Liver (tissue), 10 donors: ENCODE measurements at places on chromosomes 3 and 15. TPM values are rescaled to one million over a fixed set of nuclear protein-coding genes. Genes with fewer than 3 reads are reported as not detected.
A peak's percentile ranks its signal among the peaks of the same experiment; 100 is the strongest.

DNA sequence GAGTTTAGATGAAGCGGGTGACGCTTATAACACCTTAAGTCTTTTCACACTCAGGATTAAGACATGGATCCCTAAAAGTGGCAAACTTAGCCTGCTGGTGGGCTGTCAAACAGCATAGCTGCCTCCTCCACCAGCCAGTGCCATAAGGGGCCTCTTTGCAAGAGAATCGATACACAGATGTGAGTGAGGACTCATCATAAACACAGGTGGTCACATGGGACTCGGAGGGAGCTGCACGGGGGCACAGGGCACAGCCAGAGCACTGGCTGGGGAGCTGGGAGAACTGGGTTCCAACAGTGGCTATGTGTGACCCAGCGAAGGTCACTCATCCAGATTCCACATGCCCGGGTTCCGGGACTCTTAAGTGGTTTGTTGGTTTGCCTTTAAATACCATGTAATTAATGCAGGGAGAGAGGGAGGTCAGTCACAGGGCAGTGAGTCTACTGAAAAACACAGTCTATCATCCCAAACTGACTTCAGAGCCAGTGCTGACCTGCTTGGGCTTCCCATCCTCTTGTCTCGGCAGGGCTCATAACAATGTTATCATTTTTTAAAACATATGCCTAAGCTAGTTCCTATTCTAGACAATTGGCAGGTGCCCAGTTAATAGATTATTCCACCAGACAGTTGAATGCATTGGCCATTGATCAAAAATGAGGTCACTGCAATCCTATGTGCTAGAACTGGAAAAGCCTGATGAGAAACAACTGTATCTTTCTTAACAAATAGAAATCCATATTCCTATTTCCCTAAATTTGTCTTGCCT lies 51.8 kb downstream of the SLC12A8 start:
- no peak for DNase-seq
- H3K27ac ChIP-seq, result no peak overlapping the region
- no peak overlapping the region for H3K4me3 ChIP-seq
- no peaks in the 10 kb centered on the region for H3K4me1 ChIP-seq
- H3K27me3 ChIP-seq, result no peaks in the 10 kb centered on the region

DNA sequence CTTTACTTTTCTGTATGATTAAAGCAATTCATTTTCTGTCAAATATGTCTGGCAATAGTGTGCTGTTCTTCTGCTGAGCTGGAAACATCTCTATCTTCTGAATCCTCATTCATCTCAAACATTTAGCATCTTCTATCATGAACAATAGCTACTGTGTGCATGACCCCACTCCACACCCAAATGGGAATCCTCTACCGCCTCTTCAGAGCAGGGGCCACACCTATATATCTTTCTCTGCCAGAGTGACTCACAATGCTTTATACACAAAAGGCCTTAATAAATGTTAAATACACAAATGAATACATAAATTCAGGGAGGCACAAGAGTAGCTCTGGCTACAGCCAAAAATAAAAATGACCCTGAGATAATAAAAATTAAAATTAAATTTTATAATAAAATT lies 8.0 kb downstream of the ALDH1A2 start:
- DNase-seq, result no peak
- no peak overlapping the region for H3K4me3 ChIP-seq
- no peaks in the 10 kb centered on the region for H3K4me1 ChIP-seq
- H3K27ac ChIP-seq, result no peak overlapping the region
- H3K27me3 ChIP-seq, result no peaks in the 10 kb centered on the region

GRCh38 chr3:149990423-149990948 lies 19.8 kb upstream of the PFN2 start:
- no peaks in the 10 kb centered on the region for H3K4me1 ChIP-seq
- no peak overlapping the region for H3K4me3 ChIP-seq
- no peak for DNase-seq
- H3K27me3 ChIP-seq, result no peaks in the 10 kb centered on the region
- H3K27ac ChIP-seq, result no peak overlapping the region

GRCh38 chr15:32918547-32918946 lies 200.7 kb downstream of the GREM1 start:
- peaks cover 6% of the 10 kb centered on the region for H3K27me3 ChIP-seq
- no peak overlapping the region for H3K27ac ChIP-seq
- no peaks in the 10 kb centered on the region for H3K4me1 ChIP-seq
- H3K4me3 ChIP-seq, result no peak overlapping the region

DNA sequence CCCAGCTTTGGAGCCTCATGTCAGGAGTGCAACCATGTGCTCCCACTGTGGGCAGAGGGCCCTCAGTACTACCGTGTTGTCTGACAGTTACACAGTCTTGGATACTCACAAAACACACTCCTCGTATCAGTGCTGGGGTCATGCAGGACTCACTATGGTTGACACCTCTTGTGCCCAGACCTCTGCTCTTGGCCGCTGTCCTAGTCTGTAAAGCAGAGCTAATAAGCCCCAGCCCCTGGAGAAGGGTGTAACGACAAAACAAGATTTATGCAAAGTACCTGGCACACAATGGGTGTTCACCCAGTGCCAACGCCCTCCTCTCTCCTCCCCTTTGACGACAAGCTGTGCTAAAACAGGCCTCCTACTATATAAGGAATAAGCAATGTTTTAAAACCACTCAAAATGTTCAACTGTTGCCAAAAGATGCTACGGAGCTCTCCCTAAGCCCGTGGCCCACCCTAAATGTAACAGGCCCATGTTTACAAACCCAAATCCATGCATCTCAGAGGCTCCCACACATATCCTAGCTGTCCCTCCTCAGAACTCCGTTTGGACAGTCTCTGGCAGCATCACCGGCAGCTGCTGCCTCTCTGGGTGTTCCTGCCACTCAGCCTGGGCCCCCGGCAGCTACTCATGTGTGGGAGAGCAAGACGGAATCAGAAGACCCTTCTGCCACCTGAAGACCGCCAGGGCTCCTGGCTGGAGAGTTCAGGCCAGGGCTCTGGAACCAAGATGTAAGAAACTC lies 65.8 kb downstream of the MRPL46 start:
- no peak for DNase-seq
- H3K27me3 ChIP-seq, result no peaks in the 10 kb centered on the region
- H3K4me3 ChIP-seq, result no peak overlapping the region
- no peaks in the 10 kb centered on the region for H3K36me3 ChIP-seq
- no peak overlapping the region for H3K27ac ChIP-seq
- no peaks in the 10 kb centered on the region for H3K4me1 ChIP-seq

- H3K4me3 ChIP-seq, result no peak overlapping the region
- H3K36me3 ChIP-seq, result no peaks in the 10 kb centered on the region
- peaks cover 3% of the 10 kb centered on the region for H3K4me1 ChIP-seq
Observed at GRCh38 chr3:39753391-39753790, 56.0 kb upstream of the MYRIP start.

- no peak overlapping the region for H3K27ac ChIP-seq
- no peaks in the 10 kb centered on the region for H3K27me3 ChIP-seq
- DNase-seq, result no peak
- peaks cover 15% of the 10 kb centered on the region for H3K4me1 ChIP-seq
- H3K36me3 ChIP-seq, result no peaks in the 10 kb centered on the region
Observed at GRCh38 chr15:76517910-76518309, 181.3 kb downstream of the ISL2 start.

DNA sequence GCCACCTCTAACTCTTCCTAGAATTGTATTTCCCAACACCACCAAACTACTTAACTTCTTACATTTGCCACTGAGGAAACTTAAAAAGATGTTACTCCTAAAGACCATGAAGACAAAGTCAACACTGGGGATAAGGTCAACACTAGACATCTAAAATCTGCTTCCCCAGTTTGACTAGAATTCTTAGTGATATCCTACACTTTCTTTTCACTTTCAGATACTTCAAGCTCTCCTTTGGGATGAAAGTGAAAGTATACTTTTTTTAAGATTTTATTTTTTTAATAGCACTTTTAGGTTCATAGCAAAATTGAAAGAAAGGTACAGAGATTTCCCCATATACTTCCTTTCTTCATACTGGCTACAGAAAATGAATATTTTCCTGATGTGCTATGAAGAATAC lies 32.6 kb downstream of the GOLIM4 start:
- H3K4me3 ChIP-seq, result no peak overlapping the region
- DNase-seq, result no peak
- H3K27ac ChIP-seq, result no peak overlapping the region
- no peaks in the 10 kb centered on the region for H3K36me3 ChIP-seq

DNA sequence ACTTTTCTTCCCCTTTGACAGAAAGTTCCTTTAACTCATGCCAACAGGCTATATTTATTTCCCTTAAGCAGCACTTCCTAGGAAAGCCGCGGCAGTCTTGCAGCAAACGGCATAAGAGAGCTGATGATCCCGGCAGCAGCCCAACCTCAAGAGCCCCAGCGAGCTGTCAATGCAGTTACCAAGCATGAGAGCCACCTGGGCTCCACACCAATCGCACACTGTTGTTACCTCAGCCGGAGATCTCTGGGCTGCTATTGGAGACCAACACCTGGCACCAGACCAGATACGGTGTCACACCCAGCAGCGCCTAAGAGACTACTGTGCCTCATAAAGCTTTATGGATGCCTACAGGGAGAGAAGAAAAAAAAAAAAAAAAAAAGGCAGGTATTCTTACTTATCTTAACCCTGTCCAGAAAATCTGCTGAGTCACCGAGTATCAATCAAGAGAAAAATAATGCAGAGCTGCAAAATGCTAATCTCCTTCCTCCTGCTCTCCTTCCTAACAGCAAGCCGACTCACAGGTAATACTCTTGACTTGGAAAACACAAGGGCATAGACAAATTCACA lies 11.7 kb downstream of the ABCC5 start:
- no peaks in the 10 kb centered on the region for H3K4me1 ChIP-seq
- H3K4me3 ChIP-seq, result no peak overlapping the region
- no peaks in the 10 kb centered on the region for H3K27me3 ChIP-seq
- no peak overlapping the region for H3K27ac ChIP-seq
- no peaks in the 10 kb centered on the region for H3K36me3 ChIP-seq
- peak; percentile 49 for DNase-seq

DNA sequence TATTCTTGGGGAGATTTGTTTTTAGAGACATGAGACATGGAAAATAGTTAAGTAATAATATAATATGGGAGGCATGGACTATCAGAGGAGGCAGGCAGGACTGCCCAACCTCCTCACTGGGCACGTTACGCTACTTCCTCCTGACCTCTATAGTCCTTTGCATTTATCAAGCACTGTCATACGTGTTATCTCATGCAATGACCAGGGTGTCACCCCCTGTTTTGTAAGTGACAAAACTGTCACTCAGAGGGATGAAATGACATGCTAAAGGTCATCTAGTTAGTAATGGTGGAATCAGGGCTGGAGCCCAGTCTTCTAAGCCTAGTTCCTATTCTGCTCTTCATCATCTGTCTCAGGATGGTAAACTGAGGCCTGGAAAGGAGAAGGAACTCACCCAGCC lies 66.7 kb downstream of the ST6GAL1 start:
- no peaks in the 10 kb centered on the region for H3K27me3 ChIP-seq
- no peak for DNase-seq
- no peak overlapping the region for H3K4me3 ChIP-seq
- peaks cover 10% of the 10 kb centered on the region for H3K4me1 ChIP-seq
- peak overlapping the region; percentile 16 for H3K27ac ChIP-seq

- H3K27me3 ChIP-seq, result no peaks in the 10 kb centered on the region
- no peak for DNase-seq
- H3K27ac ChIP-seq, result peak overlapping the region; percentile 81
- peaks cover 49% of the 10 kb centered on the region for H3K4me1 ChIP-seq
- no peaks in the 10 kb centered on the region for H3K36me3 ChIP-seq
Observed at GRCh38 chr3:114899186-114899931, 247.7 kb downstream of the ZBTB20 start.

GRCh38 chr3:70400194-70400593 lies 87.8 kb upstream of the MDFIC2 start:
- no peak overlapping the region for H3K4me3 ChIP-seq
- no peaks in the 10 kb centered on the region for H3K27me3 ChIP-seq
- DNase-seq, result no peak
- H3K27ac ChIP-seq, result no peak overlapping the region

The GABRR3 gene
- not detected for total RNA-seq

The KLHL40 gene
- not detected for total RNA-seq

The MYH15 gene
- total RNA-seq, result 0.05 TPM
